Pancreas (tissue), 10 donors: ENCODE measurements at places on chromosomes 4 and X.
A peak's percentile ranks its signal among the peaks of the same experiment; 100 is the strongest.

- no peak for DNase-seq
Observed at GRCh38 chr4:75745161-75745560, 20.8 kb downstream of the USO1 start.

GRCh38 chr4:135510582-135510981 lies 1309.0 kb upstream of the PABPC4L start:
- DNase-seq = no peak

DNA sequence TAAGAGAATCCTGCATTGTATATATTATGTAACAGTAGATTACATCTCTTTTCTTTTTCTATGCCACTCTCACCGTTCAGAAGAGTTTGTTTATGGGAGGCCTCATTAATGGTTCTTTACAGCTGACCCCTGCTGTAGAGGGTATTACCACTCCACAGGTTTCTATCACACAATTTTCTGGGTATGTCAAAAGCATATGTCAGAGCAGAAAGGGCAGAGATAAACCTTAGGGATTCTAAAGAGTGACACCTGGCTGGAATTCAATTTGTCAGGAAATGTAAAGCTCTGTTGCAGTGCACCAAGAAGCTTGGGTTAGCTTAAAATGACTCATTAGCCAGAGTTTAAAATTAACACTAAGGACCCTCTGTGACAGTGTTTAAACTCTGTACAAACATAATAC lies 658.7 kb downstream of the PCDH18 start:
- no peak for DNase-seq

- DNase-seq = no peak
Observed at GRCh38 chr4:53640576-53641453, 49.5 kb upstream of the LNX1 start.

DNA sequence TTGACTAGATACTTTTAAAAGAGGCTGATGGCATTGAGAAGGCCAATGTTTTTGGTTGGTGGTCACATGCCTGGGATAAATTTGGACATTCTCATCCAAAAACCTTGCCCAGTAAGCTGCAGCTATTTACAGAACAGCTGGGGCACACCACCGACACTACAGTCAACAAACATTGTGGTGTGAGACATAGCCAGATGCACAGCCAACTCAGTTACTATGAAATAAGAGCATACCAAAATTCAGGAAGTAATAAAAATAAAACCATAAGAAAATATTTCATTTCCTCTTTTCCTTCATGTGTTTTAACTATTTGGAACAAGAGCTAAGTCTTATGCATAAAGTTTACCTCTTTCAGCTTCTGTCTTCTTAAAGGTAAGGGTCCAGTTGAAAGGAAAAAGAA lies 8.8 kb downstream of the PPM1K start:
- no peak for DNase-seq

DNA sequence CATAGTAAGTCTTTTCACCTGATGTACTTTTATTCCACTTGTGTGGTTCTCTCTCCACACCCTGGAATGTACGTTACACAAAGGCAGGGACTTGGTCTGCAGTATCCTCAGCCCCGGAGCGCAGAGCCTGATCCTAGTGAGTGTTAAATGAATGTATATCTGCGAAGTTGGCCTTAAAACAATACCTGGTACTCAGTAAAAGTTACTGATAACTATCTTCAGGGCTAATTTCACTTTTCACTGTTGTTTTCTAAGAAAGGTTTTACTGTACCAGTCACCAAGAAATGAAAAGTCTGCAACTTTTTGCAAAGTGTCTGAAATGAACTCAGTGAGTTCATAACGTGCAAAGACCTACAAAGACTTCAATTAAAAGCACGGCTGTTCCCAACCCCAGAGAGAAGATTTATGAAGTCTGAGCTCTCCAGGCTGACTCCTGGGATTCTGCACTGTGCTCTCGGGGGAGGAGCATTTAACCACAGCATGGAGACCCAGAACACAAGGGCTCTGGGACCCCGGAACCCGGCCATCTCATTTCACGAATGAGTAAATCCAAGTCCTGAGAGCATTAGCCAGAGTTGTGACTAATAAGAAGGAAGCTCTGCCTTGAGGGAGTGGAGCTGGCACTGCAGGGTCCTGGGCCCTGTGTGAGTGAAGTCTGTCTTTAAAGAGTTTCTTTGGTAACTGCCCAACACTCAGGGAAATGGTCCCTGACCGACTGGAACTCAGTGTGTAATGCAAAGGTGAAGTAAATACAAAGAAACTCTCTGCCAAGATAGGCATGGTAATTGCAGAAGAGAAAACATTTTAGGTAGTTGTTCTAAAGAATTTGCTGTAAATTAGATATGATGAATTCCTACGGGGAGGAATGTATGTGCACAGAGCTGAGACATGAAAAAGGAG lies 165.8 kb downstream of the NSUN7 start:
- DNase-seq = no peak

- peak; percentile 41 for DNase-seq
Observed at GRCh38 chrX:103533511-103534216, 14.4 kb upstream of the RAB40A start.

GRCh38 chr4:171621646-171622045 lies 191.6 kb upstream of the GALNTL6 start:
- DNase-seq = no peak

- no peak for DNase-seq
Observed at GRCh38 chrX:100600758-100601157, 16.0 kb downstream of the TNMD start.

DNA sequence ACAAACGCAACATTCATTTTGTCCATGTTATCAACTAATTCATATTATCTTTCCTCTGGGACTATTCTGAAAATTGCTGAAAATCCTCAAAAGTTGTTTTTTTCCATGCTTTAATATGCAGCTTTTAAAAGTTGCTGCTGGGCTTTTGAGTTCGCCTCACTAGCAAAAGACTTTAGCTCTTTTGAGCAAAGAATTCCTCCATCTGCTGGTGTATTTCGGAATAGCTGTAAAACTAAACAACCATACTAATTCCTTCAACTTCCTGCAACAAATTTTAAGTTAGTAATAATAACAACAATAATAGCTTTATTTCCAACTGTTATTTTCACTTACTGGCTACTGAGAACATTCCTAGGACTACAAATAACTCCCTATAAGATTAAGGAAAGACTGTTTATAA lies 124.5 kb upstream of the PLAC1 start:
- DNase-seq = no peak

DNA sequence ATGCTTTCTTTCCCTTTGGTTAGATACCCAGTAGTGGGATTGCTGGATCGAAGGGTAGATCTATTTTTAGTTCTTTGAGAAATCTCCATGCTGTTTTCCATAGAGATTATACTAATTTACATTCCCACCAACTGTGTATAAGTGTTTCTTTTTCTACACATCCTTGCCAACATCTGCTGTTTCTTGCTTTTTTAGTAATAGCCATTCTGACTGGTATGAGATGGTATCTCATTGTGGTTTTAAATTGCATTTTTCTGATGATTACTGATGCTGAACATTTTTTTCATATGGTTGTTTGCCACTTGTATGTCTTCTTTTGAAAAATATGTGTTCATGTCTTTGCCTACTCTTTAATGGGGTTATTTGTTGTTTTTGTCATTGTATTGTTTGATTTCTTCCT lies 6.6 kb upstream of the AGA start:
- no peak for DNase-seq

DNA sequence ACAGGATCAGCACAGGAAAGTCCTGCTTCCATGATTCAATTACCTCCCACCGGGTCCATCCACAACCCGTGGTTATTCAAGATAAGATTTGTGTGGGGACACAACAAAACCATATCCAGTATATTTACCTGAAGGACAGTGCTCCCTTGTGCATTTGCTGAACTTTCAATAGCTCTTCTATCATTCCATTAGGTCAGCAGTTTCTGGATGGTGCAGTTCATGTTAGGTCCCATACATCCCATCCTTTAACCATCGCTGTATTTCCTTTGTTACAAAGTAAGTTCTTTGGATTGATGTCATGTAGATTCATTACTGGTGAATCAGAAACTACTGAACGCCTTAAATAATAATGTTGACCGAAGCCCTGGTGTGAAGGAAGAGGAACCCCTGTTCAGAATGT lies 775.9 kb downstream of the TRIML1 start:
- no peak for DNase-seq

DNA sequence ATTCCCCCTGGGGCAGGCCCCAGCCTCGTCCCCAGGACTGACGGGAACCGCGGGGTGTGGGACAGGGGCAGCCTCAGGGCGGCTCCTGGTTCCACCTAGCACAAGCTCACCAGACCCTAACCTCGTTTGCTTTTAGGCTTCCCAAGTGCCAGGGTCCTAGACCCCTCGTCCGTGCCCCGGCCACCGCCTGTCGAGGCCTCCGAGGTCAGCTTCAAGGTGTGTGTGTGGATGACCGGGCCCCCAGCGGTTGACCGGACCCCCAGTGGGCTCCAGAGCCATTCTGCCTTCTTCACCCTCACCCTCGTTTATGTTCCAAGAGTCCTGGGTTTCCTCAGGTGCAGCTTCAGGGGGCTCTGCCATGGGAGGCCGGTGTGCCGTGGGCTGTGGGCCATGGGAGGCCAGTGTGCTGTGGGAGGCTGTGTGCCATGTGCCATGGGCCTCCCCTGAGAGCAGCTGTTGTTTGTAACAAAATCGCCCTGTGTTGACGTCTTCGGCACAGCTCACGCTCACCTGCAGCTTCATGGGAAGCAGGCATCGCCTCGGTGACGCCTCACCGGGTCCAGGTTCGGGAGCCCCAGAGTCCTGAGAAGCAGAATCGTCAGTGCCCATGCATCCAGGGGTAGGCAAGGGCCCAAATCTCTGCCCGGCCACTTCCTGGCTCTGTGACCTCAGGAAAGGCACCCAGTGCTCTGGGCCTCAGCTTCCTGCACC lies 43.0 kb upstream of the HMX1 start:
- no peak for DNase-seq

- DNase-seq = no peak
Observed at GRCh38 chr4:75235359-75235951, 278.7 kb downstream of the RCHY1 start.

DNA sequence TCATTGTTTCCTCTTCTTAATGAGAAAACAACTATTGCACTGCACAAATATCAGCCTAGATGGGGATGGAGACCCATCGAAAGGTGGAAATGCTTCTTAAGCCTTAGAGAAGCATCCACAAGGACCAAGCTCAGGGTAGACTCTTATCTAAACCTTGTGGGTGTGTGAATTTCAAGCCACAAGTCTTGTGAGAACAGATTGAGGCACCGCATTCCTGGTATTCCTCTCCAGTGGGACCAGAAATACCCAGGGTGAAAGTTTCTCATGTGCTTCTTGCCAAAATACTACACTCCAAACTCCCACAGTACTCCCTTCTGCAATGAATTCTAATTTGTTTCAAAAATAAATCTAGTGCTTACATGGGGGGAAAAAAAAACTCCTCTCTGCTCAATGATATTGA lies 375.6 kb downstream of the PDGFC start:
- no peak for DNase-seq

GRCh38 chr4:46839128-46839527 lies 69.9 kb downstream of the COX7B2 start:
- DNase-seq = no peak

- DNase-seq = no peak
Observed at GRCh38 chrX:131745942-131746489, 202.1 kb downstream of the OR13H1 start.

- DNase-seq = no peak
Observed at GRCh38 chrX:21469071-21469470, 94.9 kb downstream of the CNKSR2 start.
